ENCODE measurements at places on chromosomes 1 and 21.

GRCh38 chr1:26281971-26282370 is 2.1 kb downstream of the SH3BGRL3 start:
- peak; percentile 74 for DNase-seq

DNA sequence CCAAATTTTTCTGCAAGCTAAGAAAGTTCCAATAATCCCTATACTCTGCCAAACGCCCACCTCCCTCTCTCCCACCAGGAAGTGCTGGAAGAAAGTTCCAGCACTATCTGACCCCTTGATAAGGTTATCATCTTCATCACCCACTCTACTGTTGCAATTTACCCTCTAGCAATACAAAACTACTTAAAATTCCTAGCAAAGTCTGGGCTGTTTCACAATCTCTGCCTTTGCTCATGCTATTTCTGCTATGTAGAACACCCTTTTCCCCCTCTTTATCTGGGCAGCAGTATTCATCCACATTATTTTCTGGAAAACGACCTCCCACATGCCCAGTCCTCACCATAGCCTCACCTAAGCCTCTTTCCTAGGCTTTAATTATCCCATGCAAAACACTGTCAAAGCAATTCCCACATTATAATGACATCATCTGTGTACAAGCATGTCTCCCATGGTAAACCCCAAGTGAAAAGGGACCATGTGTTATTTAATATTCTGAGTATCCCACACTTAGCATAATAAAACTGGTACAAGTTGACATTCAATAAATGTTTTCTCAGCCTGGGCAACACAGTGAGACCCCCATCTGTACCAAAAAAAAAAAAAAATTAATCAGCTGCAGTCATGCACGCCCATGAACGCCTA is 12.0 kb downstream of the F11R start:
- no peak for DNase-seq

- DNase-seq: no peak
These were observed 10.6 kb downstream of the HCRTR1 start for GRCh38 chr1:31627930-31628559.

DNA sequence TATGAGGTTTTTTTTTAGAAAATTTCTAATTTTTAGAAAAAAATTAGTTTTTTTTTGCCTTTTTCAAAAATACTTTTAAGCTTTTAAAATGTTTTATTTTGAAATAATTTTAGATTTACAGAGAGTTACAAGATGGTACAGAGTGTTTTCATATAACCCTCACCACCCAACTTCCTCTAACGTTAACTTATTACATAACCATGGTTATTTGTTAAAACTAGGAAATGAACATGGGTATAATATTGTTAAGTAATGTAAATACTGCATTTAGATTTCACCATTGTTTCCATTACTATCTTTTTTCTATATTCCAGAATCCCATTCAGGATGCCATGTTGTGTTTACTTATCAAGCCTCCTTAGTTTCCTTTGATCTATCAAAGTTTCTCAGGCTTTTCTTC is 45.2 kb upstream of the ST6GALNAC3 start:
- DNase-seq: no peak

DNA sequence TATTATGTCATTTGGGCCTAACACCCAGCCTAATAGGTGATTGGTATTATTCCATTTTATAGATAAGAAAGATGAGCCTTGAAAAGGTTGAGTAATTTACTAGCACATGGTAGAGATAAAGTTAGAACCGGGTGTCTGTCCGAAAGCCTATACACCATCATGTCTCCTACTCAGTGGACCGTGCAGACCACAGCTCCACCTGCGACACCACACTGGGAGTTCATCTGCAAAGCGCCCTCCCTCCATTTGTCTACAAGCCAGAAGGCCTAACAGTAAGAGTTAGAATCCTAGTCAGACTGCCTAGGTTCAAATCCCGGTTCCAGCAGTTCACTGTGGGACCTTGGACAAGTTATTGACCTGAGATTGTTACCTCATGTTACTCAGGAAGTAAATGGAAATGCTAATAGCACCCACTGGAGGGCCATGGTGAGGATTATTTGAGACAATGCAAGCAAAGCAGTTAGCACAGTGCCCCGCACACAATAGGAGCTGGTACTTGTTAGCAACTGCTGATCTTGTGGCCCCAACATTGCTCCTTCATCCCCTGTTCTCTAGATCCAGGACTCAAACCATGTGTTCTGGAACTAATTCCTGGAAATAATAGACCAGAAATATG is 20.5 kb downstream of the ARMH1 start:
- DNase-seq: no peak

GRCh38 chr21:28953247-28953646 is 39.4 kb downstream of the LTN1 start:
- DNase-seq: no peak

- no peak for DNase-seq
These were observed 110.7 kb upstream of the KIAA0040 start for GRCh38 chr1:175303201-175303707.

DNA sequence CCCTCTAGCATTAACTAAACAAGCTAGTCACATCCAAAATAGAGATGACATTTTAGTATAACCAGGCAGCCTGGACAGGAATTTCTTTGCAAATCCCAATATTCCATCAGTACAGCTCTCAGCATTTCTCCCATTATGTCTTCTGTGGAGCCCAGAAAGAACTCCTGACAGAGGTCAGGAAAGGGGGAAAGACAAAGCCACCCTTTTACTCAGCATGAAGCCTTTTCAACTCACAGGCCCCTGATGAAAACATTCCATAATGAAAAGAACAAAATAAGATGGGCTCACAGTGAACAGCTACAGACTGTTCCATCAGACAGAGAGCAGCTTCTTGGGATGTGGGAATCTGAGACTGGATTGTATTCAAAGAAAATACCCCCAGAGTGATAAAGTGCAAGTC is 80.6 kb downstream of the TEX35 start:
- no peak for DNase-seq

GRCh38 chr1:35001743-35002142 is 16.6 kb upstream of the TMEM35B start:
- no peak for DNase-seq

- DNase-seq: no peak
These were observed 117.6 kb upstream of the CD34 start for GRCh38 chr1:208028526-208028925.

DNA sequence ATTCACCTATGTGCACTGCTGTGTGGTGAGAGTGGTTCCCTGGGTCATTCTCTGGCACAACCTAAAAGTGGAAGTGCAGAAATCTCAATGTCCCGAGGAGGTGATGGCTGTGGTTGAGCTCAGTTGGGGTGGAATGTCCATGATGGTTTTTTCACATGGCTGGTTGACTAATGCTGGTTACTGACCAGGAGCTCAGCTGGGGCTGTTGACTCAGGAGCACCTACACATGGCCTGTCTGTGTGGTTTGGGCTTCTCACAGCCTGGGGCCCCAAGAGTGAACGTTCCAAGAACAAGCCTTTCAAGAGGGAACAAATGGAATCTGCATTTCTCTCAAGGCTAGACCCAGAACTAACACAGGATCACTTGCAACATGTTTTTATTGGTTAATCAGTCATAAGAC is 6.4 kb upstream of the KANK4 start:
- DNase-seq: no peak

GRCh38 chr1:55015123-55015522 is 16.4 kb downstream of the BSND start:
- DNase-seq: no peak

DNA sequence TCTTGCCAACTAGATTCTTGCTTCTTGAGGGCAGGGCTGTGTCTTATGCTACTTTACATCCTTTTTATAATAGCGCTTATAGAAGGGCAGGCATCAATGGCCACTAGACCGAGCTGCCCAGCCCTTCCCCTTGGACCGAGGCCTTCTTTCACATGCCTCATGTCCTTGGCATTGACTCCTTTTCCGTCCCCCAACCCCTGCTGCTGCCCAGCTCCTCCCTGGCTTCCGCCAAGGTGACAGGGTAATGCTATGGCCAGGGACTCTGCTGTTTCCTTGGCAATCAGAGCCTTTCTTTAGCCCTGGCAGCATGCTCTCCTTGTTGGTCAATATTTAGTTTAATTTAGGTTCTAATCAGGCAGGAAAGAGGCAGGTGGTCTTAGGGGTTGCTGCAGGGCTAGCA is 48.2 kb downstream of the DDX20 start:
- no peak for DNase-seq

DNA sequence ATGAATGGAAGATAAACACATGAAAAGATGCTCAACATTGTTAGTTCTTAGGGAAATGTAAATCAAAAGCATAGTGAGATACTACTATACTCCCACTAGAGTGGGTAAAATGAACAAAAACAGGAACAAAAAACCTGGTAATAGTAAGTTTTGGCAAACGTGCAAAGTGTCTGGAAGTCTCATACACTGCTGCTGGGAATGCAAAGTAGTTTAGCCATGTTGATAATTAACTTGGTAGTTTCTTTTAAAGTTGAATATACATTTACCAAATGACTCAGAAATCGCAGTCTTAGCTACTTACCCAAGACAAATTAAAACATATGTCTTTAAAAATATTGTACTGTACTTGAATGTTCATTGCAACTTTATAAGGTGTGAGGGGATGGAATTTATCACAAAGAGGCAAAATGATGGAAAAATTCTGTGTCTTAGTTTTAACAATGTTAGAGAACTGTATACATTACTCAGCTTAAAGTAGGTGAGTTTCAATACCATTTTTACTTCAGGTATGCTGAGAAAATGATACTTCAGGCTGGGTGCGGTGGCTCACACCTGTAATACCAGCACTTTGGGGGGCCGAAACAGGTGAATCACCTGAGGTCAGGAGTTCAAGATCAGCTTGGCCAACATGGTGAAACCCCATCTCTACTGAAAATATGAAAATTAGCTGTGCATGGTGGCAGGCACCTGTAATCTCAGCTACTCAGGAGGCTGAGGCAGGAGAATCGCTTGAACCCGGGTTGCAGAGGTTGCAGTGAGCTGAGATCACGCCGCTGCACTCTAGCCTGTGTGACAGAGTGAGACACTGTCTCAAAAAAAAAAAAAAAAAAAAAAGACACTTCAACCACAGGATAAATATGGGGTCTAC is 102.3 kb downstream of the PDE4B start:
- DNase-seq: no peak

- DNase-seq: no peak
These were observed 318.5 kb upstream of the C1orf174 start for GRCh38 chr1:4218619-4219018.

GRCh38 chr1:246317332-246318035 is 189.6 kb downstream of the SMYD3 start:
- DNase-seq: no peak

- no peak for DNase-seq
These were observed 349.1 kb downstream of the AMY1C start for GRCh38 chr1:104098837-104099236.

GRCh38 chr1:1290238-1290731 is 10.0 kb downstream of the SCNN1D start:
- peak; percentile 60 for DNase-seq

DNA sequence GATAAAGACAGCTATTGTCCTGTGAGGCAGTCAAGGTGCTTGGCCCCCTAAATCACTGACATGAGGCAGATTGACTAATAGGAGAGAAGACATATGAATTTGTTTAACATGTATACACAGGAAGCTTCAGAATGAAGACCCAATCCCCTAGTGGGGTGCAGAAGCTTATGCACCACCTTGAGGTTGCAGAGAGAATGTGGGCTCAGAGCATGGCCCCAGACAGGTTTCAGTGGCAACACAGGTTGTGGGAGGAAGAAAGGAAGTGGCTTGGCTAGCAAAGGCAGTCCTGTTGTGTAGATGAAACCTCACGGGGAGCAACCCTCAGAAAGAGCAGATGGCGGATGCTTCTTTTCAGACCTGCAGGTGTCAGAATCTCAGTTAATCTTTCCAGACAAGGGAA is 37.0 kb upstream of the PARP1 start:
- no peak for DNase-seq

GRCh38 chr1:219931033-219931432 is 2.7 kb upstream of the SLC30A10 start:
- no peak for DNase-seq

DNA sequence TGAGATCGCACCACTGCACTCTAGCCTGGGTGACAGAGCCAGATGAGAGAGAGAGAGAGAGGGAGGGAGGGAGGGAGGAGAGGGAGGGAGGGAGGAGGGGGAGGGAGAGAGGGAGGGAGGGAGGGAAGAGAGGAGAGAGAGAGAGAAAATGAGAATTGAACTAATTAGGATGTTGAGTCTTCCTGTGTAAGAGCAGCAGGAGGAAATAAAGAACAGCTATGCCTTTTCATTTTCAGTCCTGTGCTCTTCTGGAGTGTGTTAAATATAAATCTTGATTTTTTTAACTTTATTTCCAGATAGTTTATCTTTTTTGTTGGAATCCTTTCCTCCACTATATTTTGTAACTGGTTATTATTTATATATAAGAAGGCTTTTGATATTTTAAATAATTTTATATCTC is 27.1 kb downstream of the DNTTIP2 start:
- no peak for DNase-seq

Measured in common myeloid progenitor, CD34-positive (primary cell).